ENCODE measurements at places on chromosomes 2 and 18.

DNA sequence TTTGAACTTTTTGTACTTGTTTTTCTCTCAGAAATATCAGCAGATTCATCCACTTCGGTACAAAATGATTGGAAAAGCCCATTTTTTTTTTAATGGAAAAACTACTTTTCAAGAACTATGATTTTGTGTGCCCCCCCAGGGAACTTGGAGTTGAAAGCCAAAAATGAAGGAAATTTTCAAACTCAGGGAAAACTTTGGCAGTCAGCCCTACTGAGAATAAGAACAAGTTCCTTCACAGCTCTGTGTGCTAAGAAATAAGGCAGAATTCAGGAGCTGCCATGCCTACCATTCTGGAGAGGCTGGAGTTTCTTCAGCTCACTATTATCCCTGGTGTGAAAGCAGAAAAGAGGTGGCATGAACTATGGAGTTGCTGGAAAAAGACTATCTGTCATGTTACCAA is 226.0 kb upstream of the SLC35G4 start:
- no peak for DNase-seq

- DNase-seq: no peak
Measured at GRCh38 chr2:66929632-66930338, 467.3 kb upstream of the ETAA1 start.

GRCh38 chr2:200239216-200239615 is 67.3 kb upstream of the SPATS2L start:
- no peak for DNase-seq

DNA sequence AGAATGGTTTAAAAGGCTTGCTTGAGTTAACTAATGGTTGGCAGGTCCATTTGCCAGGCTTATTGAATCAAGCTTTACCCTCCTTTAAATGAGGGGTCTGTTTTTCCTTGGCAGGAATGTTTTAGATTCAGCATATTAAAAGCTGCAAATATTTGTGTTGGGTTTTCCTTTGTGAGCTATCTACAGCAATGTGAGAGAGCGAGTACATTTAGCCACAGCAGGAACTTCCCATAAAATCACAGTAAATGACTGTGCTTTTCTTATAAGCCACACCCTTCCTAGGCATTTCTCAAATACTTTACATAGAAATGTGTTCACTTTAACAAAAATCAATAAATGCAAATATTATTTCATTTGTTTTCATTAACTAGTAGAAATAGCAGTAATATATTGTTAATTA is 23.9 kb downstream of the CALCRL start:
- DNase-seq: peak; percentile 47

DNA sequence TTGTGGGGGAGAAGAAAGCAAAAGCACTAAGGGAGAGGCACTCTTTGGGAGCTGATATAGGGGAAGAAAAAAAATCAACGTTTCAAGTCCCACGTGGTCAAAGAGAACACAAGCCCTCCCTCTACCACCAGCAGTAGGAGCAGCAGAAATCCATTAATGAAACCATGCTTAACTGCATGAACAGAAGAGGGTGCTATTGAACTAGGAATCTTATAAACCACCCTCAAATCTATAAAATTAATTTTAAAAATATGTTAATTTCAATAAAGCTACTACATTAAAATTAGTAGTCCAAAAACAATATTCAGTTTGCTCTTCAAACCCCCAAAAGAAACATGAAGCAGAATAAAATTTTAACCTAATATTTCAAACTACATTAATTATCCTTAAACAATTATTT is 147.8 kb downstream of the TMEM18 start:
- DNase-seq: no peak

GRCh38 chr18:48079885-48080284 is 149.4 kb upstream of the SMAD2 start:
- DNase-seq: no peak

DNA sequence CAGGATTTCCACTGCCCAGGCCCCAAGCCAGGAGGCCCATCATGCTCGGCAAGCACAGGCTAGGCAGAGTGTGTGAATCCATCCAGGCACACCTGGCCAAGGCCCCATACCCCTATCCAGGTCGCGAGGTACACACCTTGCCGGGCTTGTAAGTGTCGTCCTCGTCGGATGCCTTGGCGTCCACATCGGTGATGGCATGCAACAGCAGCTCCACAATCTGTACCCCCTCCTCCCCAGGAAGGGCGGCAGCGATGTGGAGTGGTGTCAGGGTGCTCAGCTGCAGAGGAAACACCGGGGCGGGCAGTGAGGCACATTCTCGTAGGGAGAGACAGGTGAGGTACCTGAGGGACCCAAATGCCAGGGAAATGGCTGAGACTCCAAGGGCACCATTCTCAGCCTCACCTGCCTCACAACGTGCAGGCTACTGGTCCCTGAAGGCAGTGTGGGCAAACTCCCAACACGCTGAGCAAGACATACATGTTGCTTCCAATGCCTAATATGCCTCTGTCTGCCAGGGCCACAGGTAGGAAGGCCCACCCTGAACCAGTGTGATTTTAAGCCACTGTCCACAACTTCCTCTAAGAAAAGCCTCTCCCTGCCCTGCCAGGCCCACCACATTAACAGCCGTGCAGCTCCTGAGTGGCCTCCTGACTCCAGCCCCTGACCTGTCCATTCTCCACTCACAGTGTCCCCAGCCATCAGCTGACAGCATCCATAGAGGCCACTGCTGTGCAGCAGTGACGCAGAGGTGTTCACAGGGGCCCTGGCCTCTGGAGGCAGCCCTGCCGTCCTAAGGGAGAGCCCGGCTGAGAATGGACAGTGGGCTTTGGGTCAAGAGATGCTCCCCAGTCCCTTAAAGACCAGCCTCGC is 44.9 kb downstream of the ANKMY1 start:
- DNase-seq: no peak

DNA sequence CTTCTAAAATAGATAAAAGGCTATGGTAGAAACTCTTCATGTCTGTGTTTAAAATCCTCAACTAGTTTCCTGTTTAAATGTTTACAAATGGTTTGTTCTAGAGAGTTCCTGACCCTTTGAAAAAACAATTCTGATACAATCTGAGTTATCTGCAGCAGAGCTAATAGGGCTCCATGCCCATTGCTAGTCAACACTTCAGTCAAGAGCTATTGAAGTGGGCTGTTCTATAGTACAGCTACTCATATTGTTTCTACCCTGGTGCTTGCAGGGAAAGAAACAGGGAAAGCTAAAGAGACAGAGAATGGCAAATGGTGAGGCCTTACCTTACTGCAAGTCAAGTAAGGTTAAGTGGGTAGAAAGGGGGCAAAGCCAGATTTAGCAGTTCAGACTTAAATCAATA is 112.3 kb upstream of the CAVIN2 start:
- no peak for DNase-seq

- DNase-seq: no peak
Measured at GRCh38 chr18:45415614-45416013, 199.7 kb upstream of the SLC14A2 start.

DNA sequence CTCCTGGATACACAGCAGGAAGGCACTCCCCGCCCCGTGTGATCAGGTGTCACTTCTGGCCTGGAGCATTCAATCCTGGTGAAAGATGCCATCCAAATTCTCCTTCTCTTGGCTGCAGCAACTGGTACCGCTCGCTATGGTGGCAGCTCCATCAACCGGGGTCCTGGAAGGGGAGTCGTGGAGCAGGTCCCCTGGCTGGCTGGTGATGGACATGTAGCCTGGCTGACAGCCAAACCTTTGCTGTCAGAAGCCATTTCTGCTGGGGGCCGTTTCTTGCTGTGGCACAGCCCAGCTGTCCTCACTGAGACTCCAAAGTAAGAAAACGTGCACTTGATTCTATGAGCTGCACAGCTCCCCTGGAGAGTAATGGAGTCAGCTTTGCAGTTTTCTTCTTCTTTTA is 7.1 kb upstream of the CYS1 start:
- DNase-seq: no peak

GRCh38 chr2:147572622-147573021 is 272.2 kb upstream of the ACVR2A start:
- no peak for DNase-seq

DNA sequence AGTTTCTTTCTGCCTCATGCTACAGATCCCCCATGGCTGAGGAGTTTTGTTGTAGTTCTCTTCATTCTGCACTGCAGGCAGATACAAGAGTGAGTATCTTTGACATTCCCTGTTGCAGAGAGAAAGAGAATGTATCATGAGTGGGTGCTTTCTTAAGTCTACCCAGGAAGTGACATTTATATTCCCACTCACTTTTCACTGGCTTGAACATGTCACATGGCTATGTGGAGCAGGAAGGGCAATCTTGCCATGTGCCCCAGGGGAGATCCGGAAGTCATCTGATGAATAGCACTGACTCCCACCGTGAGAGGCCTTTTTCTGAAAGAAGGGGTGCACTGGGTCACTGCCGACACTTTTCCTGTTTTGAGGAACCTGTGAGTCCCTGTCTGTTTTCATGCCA is 66.4 kb upstream of the BOD1L2 start:
- no peak for DNase-seq
